ENCODE measurements at places on chromosomes 1 and 21.

GRCh38 chr1:183908079-183908478 lies 103.2 kb downstream of the RGL1 start:
- no peak for DNase-seq

DNA sequence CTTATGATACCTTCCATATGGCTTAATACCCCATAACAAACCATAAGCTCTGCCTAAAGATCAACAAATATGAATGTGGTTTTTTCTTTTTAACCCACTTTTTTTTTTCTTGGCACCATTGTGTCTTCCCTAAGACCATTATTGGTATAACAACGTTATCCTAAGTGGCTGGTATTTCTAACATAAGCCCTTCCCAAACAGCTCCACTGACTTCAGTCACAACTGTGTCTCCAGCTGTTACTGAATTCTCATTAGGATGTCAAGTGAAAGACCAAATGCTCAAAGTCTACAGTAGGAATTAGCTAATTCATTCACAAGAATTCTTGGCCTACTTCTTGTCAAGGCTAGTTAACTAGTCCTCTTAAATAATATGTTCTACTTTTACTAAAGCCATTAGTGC lies 4.2 kb upstream of the RXRG start:
- DNase-seq: no peak

- no peak for DNase-seq
Observed at GRCh38 chr1:150259217-150259616, 1.6 kb downstream of the CA14 start.

DNA sequence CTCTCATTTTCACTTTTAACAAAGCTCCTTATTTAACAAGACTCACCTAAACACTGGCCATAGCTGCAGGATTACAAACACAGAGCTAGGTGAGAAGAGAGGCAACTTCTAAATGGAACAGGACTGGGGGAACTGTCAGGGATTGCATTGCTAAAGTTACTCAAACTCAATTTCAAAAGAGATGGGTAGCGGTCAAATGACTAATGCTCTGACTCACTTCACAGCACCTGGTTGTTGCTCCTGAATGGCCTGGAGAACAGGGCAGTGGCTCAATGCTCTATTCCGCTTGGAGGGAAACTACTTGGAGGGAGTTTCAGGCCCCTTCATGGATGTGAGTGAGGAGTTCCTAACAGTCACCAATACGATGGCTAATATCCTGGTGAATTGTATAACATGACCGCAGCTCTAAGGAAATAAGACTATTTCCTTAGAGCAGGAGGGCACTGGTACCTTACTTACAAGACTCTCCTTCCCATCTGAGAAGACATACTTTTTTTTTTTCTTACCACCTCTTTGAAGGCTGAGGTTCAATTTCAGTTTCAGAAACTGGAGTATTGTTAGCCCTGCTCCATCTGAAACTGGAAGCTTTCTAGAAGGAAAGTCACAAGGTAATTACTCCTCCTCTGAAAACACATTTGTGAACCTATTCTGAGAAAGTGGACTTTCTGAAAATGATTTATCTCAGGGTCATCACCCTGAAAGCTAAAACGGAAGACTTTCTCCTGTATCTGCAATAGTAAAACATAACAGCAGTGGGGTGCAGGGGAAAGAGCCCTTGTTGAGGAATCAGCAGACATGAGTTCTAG lies 9.5 kb downstream of the DPT start:
- no peak for DNase-seq

- DNase-seq: no peak
Observed at GRCh38 chr1:175287377-175287776, 94.8 kb upstream of the KIAA0040 start.

GRCh38 chr1:24724345-24725208 lies 20.7 kb upstream of the CLIC4 start:
- peak; percentile 75 for DNase-seq

All from foreskin fibroblast (primary cell).